ENCODE measurements at places on chromosomes 7 and 10. TPM values are rescaled to one million over a fixed set of nuclear protein-coding genes. Genes with fewer than 3 reads are reported as not detected.

NPC1L1 gene
- total RNA-seq: not detected

NME8 gene
- not detected for total RNA-seq

POU6F2 gene
- 0.86 TPM for total RNA-seq

C10orf90 gene
- not detected for total RNA-seq

LIMK1 gene
- 94.5 TPM for total RNA-seq

CUX1 gene
- total RNA-seq: 44.7 TPM

FAM131B gene
- total RNA-seq: 1.1 TPM
